ENCODE measurements at places on chromosomes 2 and 18.
A peak's percentile ranks its signal among the peaks of the same experiment; 100 is the strongest.

DNA sequence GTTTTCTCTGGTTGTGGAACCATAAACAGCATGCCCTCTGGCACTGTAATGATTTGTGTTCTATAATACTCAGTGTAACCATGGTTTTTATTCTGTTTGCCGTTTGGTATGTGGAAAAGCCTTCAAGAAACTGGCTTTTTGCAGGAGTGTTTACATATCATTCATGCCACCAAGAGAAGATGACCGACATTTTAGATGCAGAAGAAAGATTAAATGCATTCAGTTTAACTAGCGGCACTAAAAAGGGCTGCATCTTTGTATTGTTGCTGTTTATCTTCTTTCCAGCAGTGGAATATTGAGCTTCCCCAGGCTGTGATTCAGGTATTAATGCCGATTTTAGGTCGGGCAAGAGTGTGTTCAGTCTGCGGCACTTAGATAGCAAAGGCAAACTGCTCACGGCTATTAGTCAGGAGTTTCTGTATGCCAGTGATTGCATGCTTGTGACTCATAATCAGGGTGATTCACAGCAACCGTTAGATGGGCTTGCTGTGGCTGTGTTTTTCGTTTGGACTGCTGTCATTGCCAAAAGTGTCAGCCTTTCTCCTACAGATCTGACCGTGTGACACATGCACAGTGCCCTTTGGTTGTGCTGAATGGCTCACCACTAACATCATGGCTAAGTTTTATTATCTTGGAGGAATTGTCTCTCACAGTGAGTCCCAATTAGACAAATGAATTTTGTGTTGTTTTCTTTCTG is 479.7 kb downstream of the PARD3B start:
- DNase-seq, result no peak
- H3K36me3 ChIP-seq, result no peaks in the 10 kb centered on the region
- H3K27me3 ChIP-seq, result no peaks in the 10 kb centered on the region
- H3K27ac ChIP-seq, result no peak overlapping the region
- no peaks in the 10 kb centered on the region for H3K4me1 ChIP-seq
- H3K4me3 ChIP-seq, result no peak overlapping the region

GRCh38 chr18:2400701-2401196 is 170.6 kb downstream of the METTL4 start:
- DNase-seq, result no peak
- no peak overlapping the region for H3K27ac ChIP-seq
- no peak overlapping the region for H3K4me3 ChIP-seq
- no peaks in the 10 kb centered on the region for H3K4me1 ChIP-seq
- no peaks in the 10 kb centered on the region for H3K36me3 ChIP-seq

GRCh38 chr2:157055660-157056199 is 201.8 kb upstream of the GALNT5 start:
- no peaks in the 10 kb centered on the region for H3K4me1 ChIP-seq
- no peak overlapping the region for H3K4me3 ChIP-seq
- H3K27ac ChIP-seq, result no peak overlapping the region
- no peaks in the 10 kb centered on the region for H3K36me3 ChIP-seq
- DNase-seq, result no peak

- no peaks in the 10 kb centered on the region for H3K4me1 ChIP-seq
- no peak for DNase-seq
- H3K36me3 ChIP-seq, result no peaks in the 10 kb centered on the region
- no peak overlapping the region for H3K27ac ChIP-seq
- no peak overlapping the region for H3K4me3 ChIP-seq
Observed at GRCh38 chr2:214514704-214515103, 103.8 kb downstream of the VWC2L start.

DNA sequence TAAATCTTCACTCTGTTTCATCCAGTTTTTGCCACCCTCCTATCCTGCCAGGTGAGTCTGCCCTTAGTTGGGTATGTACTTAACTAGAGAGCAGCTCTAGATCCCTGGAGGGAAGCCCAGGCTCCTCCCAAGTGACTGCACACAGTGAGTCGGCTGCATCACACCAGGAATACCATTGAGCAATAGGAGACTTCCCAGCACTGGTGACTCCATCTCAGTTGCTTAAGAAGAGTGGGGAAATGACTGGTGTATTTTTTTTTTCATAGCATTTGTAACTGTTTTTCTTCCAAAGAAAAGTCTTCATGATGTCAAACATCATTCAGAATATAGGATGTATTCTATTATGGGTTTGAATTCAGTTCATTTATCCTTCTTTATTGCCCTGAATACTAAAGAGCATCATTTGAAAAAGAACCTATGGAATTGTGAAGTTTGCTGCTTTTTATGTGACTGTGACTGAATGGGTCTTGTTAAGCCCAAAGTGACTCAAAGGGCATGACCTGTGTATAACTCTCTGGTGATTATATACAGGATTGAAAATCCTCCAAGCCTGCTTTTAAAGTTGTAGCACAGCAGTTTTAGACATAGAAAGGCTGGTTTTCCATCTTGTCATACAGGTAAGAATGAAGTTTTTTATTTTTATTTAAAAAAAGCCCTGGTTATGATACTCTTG is 84.3 kb downstream of the MAP3K20 start:
- no peaks in the 10 kb centered on the region for H3K27me3 ChIP-seq
- H3K27ac ChIP-seq, result no peak overlapping the region
- H3K36me3 ChIP-seq, result no peaks in the 10 kb centered on the region
- no peak overlapping the region for H3K4me3 ChIP-seq

GRCh38 chr2:64311948-64312621 is 141.9 kb upstream of the LGALSL start:
- no peak for DNase-seq
- H3K4me1 ChIP-seq, result peaks cover 3% of the 10 kb centered on the region
- no peak overlapping the region for H3K27ac ChIP-seq
- H3K27me3 ChIP-seq, result no peaks in the 10 kb centered on the region
- H3K36me3 ChIP-seq, result no peaks in the 10 kb centered on the region

DNA sequence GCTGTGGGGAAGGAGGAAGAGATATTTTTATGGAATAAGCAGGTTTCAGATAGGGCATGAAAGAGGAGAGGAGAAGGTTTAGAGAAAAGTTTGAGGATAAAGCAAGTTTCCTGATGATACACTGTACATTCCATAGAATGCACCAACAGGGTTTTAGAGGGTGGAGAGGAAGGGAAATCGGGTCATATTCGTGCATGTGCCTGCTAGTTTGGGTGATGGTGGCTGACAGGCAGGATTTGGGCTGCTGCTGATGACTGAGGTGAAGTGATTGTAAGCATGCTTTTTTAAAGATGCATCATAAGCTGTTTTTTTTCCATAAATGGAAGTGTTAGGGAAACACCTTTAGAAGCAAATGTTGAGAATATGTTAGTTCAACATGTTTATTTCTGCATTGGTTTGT is 68.8 kb downstream of the PMAIP1 start:
- DNase-seq, result no peak
- H3K4me1 ChIP-seq, result no peaks in the 10 kb centered on the region
- H3K27ac ChIP-seq, result no peak overlapping the region
- no peaks in the 10 kb centered on the region for H3K36me3 ChIP-seq
- H3K4me3 ChIP-seq, result no peak overlapping the region

GRCh38 chr18:5969355-5969988 is 74.2 kb upstream of the TMEM200C start:
- no peak overlapping the region for H3K4me3 ChIP-seq
- DNase-seq, result peak; percentile 41
- no peaks in the 10 kb centered on the region for H3K27me3 ChIP-seq
- no peaks in the 10 kb centered on the region for H3K36me3 ChIP-seq
- no peak overlapping the region for H3K27ac ChIP-seq
